Endodermal cell (in vitro differentiated cells): ENCODE measurements at places on chromosomes 11 and 22.
A peak's percentile ranks its signal among the peaks of the same experiment; 100 is the strongest.

DNA sequence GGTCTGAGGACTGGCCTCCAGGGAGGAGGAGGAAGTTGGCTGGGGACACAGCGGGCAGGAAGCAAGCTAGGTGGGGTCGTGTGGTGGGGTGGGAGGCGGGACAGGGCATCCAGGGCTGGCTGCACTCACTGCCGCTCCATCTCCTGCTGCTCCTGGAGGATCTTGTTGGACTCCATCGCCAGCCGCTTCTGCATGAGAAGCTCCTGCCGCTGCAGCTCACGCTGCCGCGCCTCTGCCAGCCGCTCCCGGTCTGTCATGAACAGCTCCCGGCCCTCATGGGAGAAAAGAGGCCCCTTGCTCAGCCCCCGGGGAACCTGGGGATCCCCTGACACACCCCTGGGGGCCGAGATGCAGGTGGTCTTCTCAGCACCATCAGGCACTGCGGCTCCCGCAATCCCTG lies 21.6 kb downstream of the USH1C start:
- DNase-seq, result no peak
- no peaks in the 10 kb centered on the region for H3K4me1 ChIP-seq
- no peaks in the 10 kb centered on the region for H3K36me3 ChIP-seq
- H3K27me3 ChIP-seq, result no peaks in the 10 kb centered on the region
- H3K27ac ChIP-seq, result no peak overlapping the region

GRCh38 chr11:82003671-82004515 lies 729.8 kb downstream of the FAM181B start:
- no peaks in the 10 kb centered on the region for H3K36me3 ChIP-seq
- H3K4me3 ChIP-seq, result no peak overlapping the region
- no peaks in the 10 kb centered on the region for H3K27me3 ChIP-seq
- no peak overlapping the region for H3K27ac ChIP-seq

DNA sequence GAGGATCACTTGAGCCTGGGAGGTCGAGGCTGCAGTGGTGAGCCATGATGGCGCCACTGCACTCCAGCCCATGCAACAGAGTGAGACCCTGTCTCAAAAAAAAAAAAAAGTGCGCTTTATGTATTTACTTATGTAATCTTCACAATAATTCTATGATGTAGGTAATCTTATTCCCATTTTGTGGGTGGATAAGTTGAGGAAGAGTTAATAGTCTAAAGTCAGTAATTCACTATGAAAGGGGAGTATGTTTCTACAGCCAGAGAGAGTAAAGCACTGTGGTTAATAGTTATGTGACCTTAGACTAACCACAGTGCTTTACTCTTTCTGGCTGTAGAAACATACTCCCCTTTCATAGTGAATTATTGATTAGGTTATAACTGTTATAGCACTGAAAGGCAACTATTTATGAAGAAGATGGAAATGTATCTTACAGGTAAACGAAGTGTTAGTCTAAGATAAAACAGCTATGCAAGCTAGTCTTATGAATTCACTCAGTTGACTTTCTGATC lies 11.9 kb downstream of the CTR9 start:
- no peak overlapping the region for H3K4me3 ChIP-seq
- no peak overlapping the region for H3K27ac ChIP-seq
- H3K36me3 ChIP-seq, result peaks cover 60% of the 10 kb centered on the region
- H3K4me1 ChIP-seq, result no peaks in the 10 kb centered on the region
- H3K27me3 ChIP-seq, result no peaks in the 10 kb centered on the region

DNA sequence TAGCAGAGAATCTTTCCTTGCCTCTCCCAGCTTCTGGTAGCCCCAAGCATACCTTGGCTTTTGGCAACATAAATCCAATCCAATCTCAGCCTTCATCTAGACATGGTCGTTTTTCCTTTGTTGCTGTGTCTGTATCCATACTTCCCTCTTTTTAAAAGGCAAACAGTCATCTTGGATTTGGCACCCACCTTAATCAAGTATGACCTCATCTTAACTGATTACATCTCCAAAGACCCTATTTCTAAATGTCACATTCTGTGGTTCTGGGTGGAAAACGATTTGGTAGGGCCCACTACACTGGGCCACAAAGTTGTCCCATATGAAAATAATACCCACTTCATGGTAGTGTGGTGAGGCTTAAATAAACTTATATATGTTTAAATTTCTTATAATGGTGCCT lies 852 bp downstream of the BUD13 start:
- H3K36me3 ChIP-seq, result peaks cover 30% of the 10 kb centered on the region
- peak overlapping the region; percentile 91 for H3K4me3 ChIP-seq
- H3K27ac ChIP-seq, result peak overlapping the region; percentile 76
- no peaks in the 10 kb centered on the region for H3K4me1 ChIP-seq
- DNase-seq, result no peak

- no peaks in the 10 kb centered on the region for H3K36me3 ChIP-seq
- H3K4me3 ChIP-seq, result no peak overlapping the region
- no peaks in the 10 kb centered on the region for H3K4me1 ChIP-seq
- no peak overlapping the region for H3K27ac ChIP-seq
Observed at GRCh38 chr11:30045921-30046577, 29.2 kb upstream of the KCNA4 start.

DNA sequence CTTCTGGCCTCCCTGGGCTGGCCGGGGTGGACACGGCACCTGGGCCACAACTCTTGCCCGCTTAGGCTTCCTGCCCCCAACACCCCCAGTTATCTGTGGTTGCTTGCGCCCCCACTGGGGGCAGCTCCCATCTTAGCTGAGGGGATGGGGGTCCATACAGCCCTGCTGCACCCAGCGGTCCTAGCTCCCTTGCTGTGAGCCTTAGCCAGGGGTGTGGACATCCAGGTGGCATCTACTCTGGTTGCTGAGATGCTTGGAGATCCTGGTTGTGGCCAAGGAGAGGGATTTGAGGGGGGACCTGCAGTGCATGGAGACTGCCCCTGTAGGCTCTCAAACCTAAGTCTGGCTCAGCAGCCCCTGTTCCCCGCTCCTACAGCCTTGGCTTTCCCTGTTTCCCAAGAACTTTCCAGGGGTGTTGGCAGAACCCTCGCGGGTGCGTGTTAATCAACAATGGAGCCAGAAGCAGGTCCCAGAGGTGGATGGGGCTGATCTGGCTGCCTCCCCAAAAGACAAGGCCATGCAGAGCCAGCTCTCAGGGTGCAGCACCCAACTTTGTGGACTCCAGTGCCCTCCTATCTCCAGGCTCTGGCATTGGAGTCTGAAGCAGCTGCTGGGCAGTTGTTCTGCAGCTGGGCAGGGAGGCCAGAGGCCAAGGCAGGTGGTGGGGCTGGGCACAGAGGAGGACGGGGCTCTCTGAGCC lies 3.3 kb downstream of the KCNQ1 start:
- H3K27me3 ChIP-seq, result peaks cover 85% of the 10 kb centered on the region
- H3K4me1 ChIP-seq, result no peaks in the 10 kb centered on the region
- no peak overlapping the region for H3K4me3 ChIP-seq
- H3K27ac ChIP-seq, result no peak overlapping the region
- no peak for DNase-seq

DNA sequence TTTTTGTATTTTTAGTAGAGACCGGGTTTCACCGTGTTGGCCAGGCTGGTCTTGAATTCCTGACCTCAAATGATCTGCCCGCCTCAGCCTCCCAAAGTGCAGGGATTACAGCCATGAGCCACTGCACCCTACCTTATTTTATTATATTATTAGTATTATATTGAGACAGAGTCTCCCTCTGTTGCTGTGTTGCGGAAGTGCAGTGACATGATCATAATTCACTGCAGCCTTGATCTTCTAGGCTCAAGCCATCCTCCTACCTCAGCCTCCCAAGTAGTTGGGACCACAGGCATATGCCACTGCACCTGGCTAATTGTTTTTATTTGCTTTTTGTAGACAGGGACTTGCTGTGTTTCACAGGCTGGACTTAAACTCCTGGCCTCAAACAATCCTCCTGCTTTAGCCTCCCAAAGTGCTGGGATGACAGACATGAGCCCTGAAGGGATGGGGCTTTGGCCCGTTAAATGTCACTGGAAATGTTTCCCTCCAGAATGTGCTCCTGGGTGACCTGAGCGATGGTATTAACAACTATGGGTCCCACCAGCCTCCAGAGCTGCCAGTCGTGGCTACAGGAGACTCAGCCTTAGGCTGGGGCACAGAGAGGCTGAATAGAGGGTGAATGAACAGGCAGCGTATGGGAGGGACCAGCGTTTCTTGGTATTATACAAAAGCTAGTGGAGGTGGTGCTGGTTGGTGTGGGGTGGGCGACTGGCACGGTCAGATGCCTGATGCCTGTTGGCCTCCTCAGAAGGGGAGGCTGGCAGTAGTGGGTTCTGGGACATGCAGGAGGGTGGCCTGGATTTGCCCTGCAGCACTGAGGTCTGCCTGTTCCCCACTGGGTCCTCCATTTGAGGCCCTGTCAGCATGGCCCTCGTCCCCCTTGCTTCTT lies 7.3 kb downstream of the TANGO2 start:
- no peak for DNase-seq
- H3K36me3 ChIP-seq, result no peaks in the 10 kb centered on the region
- H3K27me3 ChIP-seq, result no peaks in the 10 kb centered on the region
- H3K4me1 ChIP-seq, result no peaks in the 10 kb centered on the region

- H3K27ac ChIP-seq, result no peak overlapping the region
- DNase-seq, result no peak
- H3K27me3 ChIP-seq, result peaks cover 10% of the 10 kb centered on the region
- H3K4me3 ChIP-seq, result peak overlapping the region; percentile 90
Observed at GRCh38 chr11:113315811-113316210, 1.4 kb downstream of the TTC12 start.

DNA sequence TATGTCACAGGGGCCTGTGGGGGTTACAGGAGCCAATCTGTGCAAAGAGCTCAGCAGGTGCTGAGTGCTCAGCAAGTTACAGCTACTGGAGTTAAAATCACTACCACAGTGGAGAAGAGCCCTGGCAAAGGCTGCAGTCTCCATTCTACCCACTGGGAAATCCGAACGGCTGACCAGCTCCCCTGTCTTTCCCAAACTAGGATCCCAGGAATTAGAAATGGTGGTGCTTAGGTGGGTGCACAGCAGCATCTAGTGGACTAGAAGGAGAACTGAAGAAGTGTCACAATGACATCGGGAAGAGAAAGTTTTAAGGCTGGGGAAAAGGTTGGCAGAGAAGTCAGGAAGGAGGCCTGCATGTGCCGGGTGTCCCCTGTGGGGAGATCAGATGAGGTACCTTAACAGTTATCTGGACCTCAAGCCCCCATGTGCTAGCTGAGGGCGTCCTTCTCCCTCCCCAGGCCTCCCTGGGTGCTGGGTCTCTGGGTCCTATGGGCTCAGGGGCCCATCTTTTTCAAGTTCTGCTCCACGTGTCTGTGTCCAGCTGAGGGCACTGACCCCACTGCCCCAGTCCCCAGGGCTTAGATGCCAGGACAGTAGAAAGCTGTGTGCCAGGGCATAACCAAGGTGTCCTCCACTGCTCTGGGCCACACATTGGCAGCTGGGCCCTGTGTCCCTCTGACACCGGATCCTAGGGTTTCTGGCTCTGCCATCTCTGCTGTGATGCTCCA lies 1.9 kb downstream of the PIWIL3 start:
- H3K36me3 ChIP-seq, result no peaks in the 10 kb centered on the region
- H3K4me3 ChIP-seq, result no peak overlapping the region
- no peaks in the 10 kb centered on the region for H3K27me3 ChIP-seq
- H3K27ac ChIP-seq, result no peak overlapping the region

- H3K27me3 ChIP-seq, result peaks cover 92% of the 10 kb centered on the region
- H3K27ac ChIP-seq, result no peak overlapping the region
- H3K4me1 ChIP-seq, result no peaks in the 10 kb centered on the region
Observed at GRCh38 chr22:28241656-28242290, 322.7 kb upstream of the PITPNB start.

DNA sequence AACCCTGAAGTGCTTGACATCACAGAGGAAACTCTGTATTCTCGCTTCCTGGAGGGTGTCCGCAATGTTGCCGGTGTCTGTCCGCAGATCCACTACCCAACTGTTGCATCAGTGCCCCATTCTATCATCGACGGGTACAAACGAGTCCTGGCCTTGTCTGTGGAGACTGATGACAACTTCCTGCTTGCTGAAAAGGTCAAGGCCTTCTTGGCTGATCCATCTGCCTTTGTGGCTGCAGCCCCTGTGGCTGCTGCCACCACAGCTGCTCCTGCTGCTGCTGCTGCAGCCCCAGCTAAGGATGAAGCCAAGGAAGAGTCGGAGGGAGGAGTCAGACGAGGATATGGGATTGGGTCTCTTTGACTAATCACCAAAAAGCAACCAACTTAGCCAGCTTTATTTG lies 42.9 kb upstream of the DAGLA start:
- H3K27ac ChIP-seq, result no peak overlapping the region
- DNase-seq, result no peak
- H3K27me3 ChIP-seq, result no peaks in the 10 kb centered on the region
- no peaks in the 10 kb centered on the region for H3K4me1 ChIP-seq
- H3K36me3 ChIP-seq, result no peaks in the 10 kb centered on the region

DNA sequence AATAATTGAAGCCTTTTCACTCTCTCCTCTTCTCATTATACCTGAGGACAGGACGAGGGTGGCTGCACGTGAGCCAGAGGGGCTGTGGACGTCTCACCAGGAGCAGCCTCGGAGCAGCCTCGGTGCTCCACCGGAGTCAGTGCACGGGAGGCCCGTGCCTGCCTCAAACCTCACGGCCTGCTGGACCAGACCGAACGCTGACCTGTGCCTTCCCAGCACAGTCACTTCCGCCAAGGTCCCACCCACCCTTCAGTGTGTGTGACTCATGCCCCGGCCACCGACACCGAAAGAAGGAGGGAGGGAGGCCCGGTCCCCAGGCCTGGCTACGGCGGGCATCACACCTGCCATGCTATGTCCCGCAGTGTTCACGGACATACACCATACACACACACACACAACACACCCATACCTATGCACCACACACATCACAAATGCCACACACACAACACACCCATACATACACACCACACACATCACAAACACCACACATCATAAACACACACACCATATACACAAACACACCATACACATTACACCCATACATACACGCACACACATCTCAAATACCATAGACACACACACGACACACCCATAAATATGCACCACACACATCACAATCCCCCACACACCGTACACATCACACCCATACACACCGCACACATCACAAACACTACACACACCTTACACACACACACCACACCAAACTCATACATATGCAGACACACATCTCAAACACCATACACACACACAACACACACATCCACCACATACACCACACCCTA lies 1506.5 kb downstream of the TBC1D22A start:
- DNase-seq, result no peak
- no peaks in the 10 kb centered on the region for H3K36me3 ChIP-seq
- no peaks in the 10 kb centered on the region for H3K27me3 ChIP-seq
- H3K27ac ChIP-seq, result no peak overlapping the region

DNA sequence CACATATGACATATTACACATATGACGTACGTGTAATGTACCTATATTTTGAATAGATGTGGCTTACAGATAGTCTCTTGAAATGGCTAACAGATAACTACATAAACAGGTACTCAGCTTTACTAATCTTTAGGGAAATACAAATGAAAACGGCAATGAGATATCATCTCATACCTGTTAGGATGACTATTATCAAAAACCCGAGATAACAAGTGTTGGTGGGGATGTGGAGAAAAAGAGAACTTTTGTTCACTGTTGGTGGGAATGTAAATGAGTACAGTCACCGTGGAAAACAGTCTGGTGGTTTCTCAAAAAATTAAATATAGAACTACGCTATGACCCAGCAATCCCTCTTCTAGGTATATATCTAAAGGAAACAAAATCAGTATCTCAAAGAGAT lies 247.6 kb downstream of the ETS1 start:
- H3K4me3 ChIP-seq, result no peak overlapping the region
- no peaks in the 10 kb centered on the region for H3K4me1 ChIP-seq
- DNase-seq, result no peak
